Activated naive CD4-positive, alpha-beta T cell treated with Interleukin-2 at 50 U/mL for 16 hours (primary cell): ENCODE measurements at places on chromosomes 13 and 19.

DNA sequence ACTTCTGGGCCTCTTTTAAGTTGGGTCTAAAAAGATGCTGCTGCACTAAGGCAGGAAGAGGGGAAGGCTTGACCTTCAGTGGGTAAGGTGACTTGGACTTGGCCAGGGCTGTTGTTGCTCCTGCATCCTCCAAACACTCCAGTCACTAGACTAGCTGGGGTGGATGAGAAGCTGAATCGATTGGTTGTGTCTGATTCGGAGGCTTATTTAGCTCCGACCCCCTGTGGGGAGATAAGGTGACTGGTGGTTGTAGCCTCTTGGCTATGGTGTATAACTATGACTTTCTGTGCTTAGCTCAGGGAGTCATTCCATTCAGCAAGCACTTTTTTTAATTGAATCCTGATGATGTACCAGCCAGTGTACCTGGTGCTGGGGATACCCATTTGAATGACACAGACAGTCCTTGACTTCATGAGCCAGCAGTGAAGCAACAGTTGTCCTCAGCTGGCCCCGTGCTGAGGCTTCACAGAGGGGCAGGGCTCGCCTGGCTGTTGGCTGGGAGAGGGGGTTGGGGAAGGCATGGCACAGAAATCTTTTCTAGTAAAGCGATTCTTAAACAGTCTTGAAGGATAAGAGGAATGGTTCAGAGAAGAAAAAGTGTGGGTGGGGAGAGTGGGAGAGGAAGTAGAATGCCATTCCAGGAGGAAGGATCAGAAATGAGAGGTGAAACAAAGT, 9.9 kb downstream of the PCDH8 start:
- no peak for DNase-seq

- no peak for DNase-seq
These were observed 57.6 kb downstream of the MICU2 start for GRCh38 chr13:21546372-21546771.

GRCh38 chr13:62299988-62300387, 884.3 kb upstream of the PCDH20 start:
- DNase-seq: no peak

DNA sequence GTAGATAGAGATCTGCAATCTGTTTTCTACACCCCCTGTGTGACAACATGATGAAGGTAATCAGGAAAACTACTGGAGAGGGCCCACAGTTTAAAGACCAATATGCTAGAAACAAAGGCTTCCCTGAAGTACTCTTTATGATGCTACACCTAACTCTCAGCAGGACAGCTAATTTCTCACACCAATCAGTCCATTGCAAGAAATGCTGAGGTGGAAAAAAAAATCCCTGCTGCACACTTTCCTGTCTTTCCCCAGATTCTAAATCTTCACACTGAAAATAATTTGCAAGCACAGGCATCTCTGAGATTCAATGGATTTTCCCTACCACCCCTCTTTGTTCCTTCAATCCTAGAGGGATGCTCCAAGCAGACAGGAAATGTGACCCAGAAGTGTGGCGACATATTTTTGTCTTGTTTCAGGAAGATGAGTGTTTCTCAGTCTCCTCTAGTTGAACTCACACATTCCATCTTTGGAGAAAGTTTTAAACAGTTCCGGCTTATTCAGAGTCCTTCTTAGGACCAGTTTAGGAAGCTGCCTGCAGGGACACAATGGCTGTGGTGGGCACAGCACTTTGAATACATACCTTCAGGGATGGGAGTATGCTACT, 671.6 kb downstream of the DIAPH3 start:
- no peak for DNase-seq

DNA sequence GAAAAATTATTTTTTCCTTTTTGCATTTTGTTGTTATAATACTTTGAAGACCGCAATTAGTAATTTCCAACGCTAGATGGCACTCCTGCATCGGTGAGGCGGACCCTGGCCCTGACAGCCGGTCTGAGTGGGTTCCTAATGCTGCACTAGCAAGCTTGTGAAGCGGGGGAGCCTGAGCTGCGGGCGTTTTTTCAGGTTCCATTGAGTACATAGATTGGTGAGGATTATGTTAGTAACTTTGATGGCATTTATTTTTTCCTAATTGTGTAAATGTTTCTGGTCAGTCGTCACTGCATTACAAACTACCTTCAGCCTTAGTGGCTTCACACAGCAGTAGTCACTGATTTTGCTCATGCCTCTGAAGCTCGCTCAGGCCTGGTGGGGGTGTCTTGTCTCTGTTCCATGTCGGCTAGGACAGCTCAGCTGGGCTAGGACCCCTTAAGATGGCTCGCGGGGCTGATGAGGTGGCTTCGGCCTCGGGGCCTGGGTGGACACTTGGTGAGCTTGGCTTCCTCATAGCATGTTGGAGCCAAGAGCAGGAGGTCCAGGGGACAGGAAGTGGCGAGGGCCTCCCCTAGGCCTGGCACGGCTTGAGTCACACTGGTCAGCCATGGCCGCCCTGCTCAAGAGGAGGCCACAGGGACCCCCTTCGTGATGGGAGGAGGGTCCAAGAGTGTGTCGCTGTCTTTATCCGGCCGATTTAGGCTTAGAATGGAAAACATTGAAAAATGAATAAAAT, 25.0 kb downstream of the ERCC5 start:
- peak; percentile 51 for DNase-seq

DNA sequence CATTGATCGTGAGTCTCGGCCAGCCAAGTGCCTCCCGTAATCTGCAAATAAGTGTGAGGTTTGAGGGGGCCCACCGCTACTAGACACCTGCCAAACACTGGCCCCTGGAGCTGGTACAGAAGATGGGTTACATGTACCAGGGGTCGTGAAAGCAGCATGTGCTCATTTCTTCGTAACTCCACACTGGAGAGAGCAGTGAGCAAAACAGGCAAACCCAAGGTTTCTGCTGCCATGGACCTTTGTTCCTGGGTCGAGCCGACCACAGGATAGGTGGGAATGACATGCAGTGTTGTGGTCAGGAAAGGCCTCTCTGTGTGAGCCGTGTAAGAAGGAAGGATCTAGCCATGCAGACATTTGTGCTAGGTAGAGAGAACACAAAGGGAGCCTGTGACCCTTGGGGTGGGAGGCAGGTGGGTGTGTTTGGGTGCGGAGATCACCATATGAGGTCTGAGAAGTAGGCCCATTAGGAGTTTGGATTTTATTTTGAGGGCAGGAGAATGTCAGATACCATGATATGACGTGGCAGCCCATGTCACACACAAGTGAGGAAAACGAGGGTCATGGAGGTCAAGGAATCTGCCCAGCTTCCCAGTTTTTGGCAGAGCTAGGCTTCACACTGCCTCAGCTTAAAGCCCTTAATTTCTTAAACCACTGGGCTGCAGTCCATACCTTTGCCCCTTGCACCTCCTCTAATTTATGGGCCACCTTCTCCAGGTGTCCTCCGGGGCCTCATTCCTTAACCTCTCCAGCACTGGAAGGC, 919 bp downstream of the GTF3A start:
- DNase-seq: peak; percentile 29

DNA sequence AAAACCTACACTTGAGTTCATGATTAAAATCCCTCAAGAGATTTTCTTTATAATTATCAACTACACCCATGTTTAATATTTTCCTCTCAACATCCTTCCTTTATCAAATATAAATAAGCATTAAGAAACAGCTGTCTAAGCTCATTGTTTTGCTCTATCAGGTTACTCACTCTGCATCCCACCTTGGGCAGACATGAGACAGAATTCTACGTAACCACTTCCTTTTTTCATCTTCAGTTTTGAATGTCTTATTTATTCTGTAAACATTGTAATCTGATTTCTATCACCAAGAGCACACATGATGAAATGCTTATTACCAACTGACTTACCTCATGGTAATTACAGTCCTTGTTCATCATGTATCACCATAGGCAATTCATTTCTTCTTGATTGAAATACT, 1256.6 kb upstream of the ATXN8OS start:
- no peak for DNase-seq

- DNase-seq: no peak
These were observed 816 bp downstream of the SPRED3 start for GRCh38 chr19:38389101-38389925.

DNA sequence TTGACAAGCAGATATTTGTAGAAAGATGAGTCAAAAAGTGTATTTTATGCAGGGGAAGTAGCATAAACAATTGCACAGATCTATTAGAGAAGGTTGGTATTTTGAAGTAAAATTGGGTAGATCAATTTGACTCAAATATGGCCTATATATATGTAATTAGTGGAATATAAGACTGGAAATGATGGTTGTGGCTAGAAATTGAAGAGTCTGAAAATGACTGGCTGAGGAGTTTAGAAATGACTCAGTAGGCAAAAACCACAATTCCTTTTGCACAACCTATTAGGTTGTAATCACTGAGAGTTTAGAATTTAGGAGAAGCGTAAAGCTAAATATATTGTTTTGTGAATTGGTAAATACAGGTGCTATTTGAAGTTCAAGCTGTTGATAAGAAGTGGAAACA, 622.6 kb upstream of the PCDH20 start:
- DNase-seq: no peak

- DNase-seq: no peak
These were observed 86.2 kb upstream of the HTR2A start for GRCh38 chr13:46982856-46983582.

DNA sequence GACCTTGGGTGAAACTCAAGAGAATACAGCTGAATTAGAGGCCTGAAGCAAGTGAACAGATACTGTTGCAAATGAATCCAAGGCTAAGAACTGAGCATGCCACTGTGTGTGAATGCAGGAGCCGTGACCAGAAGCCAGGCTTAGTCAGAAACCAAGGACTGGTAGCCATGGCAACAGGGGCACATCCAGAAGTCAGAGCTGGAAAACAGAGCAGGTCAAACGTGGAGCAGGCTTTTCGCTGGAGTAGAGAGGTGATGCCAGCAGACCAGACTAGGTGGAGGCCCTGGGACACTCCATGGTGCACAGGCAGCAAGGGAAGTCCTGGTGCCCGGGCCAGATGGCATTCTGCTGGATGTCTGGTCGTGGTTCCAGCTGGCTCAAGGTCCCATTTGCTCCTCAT, 564.1 kb downstream of the PCDH9 start:
- DNase-seq: no peak

DNA sequence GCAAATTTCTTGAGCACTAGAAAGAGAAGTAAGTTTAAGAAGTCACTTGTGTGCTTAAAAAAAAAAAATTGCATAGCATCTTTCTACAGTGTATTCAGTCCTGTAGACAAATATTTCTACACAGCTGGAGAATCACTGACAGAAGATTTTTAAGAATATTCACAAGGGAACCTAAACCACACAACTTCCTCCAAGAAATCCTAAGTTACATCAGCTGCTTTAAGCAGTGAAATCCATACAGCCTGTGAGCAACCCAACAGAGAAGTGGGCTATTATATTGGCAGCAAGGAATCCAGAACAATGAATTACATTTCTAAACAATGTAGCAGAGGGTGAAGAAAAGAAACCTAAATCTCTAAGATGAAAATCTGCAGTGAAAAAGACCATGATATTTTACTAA, 1.5 kb downstream of the DOCK9 start:
- DNase-seq: no peak

- no peak for DNase-seq
These were observed 387.4 kb downstream of the PCDH9 start for GRCh38 chr13:66842766-66843165.

GRCh38 chr13:67763384-67763783, 533.2 kb upstream of the PCDH9 start:
- DNase-seq: no peak

DNA sequence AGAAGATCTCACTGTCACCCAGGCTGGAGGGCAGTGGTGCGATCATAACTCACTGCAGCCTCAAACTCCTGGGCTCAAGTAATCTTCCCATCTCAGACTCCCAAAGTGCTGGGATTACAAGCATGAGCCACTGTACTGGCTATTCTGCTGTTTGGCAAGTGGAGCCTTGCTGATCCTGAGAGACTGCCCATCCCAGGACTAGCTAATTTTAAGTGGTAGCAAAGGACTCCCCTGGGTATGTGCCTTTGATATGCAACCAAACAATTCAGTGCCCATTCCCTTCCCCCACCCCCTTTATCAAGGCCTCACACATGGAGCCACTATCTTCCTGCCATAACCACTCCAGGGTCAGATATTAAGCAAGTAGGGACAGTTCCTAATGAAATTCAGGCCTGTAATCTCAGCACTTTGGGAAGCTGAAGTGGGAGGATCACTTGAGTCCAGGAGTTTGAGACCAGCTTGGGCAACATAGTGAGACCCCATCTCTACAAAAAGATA, 17.0 kb upstream of the ZNF460 start:
- no peak for DNase-seq

GRCh38 chr13:70960841-70961443, 852.7 kb upstream of the KLHL1 start:
- DNase-seq: no peak

- no peak for DNase-seq
These were observed 69.9 kb downstream of the GPC5 start for GRCh38 chr13:91468301-91468700.

DNA sequence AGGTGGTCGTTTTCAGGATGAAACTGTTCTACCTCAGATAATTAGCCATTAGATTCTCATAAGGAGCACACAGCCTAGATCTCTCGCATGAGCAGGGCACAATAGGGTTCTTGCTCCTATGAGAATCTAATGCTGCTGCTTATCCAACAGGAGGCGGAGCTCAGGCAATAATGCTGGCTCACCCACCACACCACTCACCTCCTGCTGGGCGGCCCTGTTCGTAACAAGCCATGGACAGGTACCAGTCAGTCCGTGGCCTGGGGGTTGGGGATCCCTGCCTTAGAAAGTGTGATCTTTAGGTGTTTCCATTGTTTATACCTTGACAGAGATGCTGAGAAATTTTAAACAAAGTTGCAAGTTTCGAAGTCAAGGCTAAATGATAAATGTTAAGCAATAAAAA, 344.6 kb upstream of the HTR2A start:
- DNase-seq: no peak

- no peak for DNase-seq
These were observed 2581.8 kb downstream of the PCDH9 start for GRCh38 chr13:64648293-64648692.

GRCh38 chr13:44386913-44387556, 13.4 kb downstream of the SERP2 start:
- DNase-seq: no peak

GRCh38 chr13:39530916-39531315, 72.1 kb downstream of the LHFPL6 start:
- no peak for DNase-seq

GRCh38 chr13:30479883-30480219, 14.1 kb upstream of the HMGB1 start:
- no peak for DNase-seq

GRCh38 chr19:7337380-7338194, 11.2 kb upstream of the ARHGEF18 start:
- DNase-seq: peak; percentile 17

DNA sequence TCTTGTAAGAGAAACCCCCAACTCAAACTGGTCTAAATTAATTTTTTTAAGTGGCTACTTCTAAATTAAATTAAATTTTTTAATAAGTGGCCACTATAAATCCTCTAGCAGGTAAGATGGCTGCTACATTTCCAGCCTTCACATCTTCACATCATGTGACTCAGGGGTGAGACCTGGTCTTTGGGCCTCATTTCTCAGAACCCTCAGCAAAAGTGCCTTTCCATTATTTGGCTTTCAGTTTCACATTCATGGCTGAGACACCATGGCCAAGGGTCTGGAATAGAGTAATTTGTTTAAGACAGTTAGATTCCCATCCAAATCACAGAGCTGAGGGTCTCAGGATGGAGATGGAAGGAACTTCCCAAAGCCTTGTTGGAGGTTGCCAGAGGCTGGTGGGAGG, 47.5 kb downstream of the DCT start:
- no peak for DNase-seq

- DNase-seq: no peak
These were observed 107.8 kb upstream of the ATXN8OS start for GRCh38 chr13:69999875-70000274.
